ENCODE measurements at places on chromosomes 1 and 21. TPM values are rescaled to one million over a fixed set of nuclear protein-coding genes. Genes with fewer than 3 reads are reported as not detected.

The TMEM51 gene
- 9.9 TPM for polyA plus RNA-seq

The SLAMF6 gene
- 0.16 TPM for polyA plus RNA-seq

The LUZP1 gene
- 12.5 TPM for polyA plus RNA-seq

The TACSTD2 gene
- polyA plus RNA-seq = 0.14 TPM

The KCNH1 gene
- 0.13 TPM for polyA plus RNA-seq

The APCS gene
- polyA plus RNA-seq = not detected

DNA sequence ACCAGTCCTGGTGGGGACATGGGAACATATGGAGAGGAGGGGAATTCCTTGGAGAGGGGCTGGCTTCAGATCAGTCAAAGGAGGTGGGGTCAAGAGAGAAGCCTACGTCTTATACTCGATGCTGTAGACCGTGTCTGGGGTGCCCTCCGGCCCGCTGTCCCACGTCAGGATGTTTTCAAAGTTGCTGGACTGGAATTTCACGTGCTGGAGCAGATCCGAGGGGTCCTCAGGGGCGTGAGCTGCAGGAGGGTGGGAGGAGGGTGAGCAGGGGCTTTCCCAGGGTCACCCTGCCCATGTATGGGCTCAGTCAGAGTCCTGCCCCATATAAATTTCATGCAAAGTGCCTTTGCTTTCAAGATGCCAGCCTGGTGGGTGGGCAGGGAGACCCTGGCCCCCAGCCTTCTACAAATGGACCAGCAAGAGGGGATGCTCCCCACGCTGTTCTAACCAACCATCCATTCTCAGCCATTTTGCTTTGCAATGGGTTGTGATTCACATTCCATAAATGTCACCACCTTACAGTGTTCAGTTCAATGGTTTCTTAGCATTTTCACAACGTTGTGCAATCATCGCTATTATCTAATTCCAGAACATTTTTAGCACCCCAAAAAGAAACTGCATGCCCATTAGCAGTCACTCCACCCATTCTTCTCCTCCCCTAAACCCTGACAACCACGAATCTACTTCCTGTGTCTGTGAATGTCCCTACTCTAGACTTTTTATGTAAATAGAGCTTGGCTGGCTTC lies 4.3 kb downstream of the IL22RA1 start:
- DNase-seq = no peak

GRCh38 chr1:204950353-204951001 lies 79.8 kb downstream of the NFASC start:
- no peak for DNase-seq

GRCh38 chr1:60906039-60906438 lies 176.3 kb upstream of the NFIA start:
- no peak for DNase-seq

DNA sequence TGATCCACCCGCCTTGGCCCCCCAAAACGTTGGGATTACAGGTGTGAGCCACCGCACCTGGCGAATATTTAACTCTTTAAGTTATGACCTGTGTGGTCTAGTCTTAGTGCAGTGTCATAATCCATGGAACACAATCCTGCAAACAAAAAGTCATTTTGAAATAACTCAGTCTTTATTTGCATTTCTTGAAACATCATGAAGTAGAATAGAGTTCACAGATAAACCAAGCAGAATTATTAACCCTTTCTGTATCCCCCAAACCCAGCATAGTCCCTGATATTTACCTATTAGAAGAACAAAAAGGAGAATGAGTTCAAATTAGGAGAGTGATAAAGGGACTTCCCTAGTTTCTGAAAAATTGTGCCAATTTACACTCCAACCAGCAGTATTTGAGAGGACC lies 19.9 kb downstream of the ZYG11B start:
- no peak for DNase-seq

GRCh38 chr21:33374080-33374449 lies 29.1 kb upstream of the IFNGR2 start:
- DNase-seq = no peak

GRCh38 chr1:153392822-153393221 lies 1.9 kb upstream of the S100A8 start:
- no peak for DNase-seq

DNA sequence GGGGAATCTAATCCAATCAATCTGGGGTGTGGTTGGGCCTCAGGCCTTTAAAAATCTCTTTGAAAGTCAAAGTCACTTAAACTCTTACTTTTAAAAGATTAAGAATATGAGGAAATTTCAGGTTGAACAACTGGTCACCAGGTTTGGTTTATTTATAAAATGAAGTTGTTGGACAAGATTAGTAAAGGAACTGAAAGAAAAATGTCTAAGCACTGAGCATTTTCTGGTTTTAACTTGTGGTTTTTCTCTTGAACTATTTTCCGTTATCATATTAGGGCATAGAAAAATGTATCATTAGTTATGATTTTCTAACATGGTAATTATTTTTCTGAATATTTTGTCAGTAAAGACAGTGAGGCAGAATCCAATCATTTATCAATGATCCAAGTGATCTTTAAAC lies 49.6 kb downstream of the RGS2 start:
- DNase-seq = no peak

- DNase-seq = no peak
These were observed 38.6 kb downstream of the SIPA1L2 start for GRCh38 chr1:232591344-232591743.

GRCh38 chr21:27122686-27123085 lies 155.8 kb upstream of the ADAMTS5 start:
- DNase-seq = no peak

DNA sequence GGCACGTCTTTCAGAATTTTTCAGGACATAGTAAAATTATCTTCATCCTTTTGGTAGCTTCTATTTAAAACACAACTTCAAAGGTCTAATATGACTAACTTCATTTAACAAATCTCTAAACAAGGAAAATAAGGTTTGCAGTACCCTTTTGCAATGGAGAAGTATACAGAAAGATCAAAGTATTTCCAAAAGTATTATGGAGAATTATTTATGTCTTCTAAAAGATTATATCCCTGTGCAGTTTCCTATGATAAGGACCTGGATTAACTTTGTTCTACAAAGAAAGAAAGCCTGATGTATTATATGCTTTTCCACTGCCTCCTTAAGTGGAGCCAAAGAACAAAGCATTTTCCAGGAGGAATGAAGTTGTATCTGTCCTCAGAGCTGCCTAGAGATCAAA lies 353.0 kb upstream of the RUNX1 start:
- DNase-seq = no peak

- no peak for DNase-seq
These were observed 107.2 kb downstream of the PLPPR5 start for GRCh38 chr1:98897479-98897878.

GRCh38 chr1:238099871-238100270 lies 209.1 kb upstream of the ZP4 start:
- DNase-seq = no peak
